ENCODE measurements at places on chromosomes 5 and 9.

DNA sequence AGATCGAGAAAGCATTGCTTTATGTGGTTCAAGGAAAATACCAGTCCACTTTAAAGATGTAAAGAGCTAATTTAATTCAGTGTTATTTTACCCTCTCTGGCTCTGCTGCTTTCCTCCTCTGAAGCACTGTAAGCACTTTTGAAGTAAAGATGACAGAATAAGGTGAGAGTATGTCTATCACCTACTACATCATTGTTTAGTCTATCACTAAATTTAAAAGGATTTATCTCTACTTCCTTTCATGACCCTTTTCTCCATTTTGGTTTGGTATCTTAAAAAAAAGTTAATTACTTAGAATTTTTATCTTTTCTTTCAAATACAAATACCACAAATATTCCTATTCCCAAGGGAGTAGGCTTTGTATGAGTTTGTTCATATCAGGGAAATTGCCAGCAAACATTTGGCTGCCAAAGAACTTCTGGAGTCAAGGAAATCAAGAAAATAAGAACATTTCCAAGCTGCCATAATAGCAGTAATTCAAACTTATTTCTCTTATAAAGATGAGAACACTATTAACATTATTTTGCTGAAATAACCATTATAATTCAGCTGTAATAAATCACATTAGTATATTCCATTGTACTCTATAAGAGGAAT, 77.8 kb downstream of the SLC38A9 start:
- DNase-seq, result no peak

DNA sequence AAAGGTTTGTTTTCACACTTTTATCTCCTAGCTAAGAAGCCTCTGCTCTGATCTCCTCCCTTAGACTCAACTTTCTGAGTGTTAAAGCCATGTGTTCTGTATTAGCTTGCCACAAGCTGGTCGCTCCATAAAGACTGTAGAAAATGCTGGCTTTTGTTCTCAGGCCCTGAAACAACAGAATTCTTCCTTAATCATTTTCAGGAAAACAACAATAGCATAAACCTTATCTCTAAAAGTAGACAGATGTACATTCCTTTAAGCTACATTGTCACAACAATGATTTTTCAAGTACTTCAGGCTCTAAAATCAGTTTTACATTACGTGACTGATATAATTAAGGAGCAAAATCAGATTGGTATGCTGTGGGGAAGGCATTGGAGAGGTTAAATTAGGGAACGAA, 41.9 kb downstream of the VCAN start:
- DNase-seq, result no peak

DNA sequence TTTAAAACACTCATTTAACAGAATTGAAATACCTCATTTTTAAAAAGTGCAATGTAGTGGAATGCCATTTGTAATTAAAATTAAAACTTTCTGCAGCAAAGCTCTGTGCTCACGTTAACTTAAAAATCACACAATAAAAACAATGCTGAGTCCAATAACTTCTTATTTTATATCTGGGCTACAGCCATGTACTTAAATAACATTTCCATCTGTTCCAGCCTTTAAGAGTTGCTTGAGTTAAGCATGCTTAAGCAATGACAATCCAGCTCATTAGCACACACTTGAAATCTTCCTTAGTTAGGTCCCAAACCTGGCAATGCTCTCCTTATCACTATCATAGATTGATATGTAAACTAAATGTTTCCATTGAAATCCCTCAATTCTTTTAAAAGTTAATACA, 132.3 kb upstream of the CDH12 start:
- no peak for DNase-seq

GRCh38 chr9:91221332-91221731, 140.4 kb downstream of the AUH start:
- no peak for DNase-seq

GRCh38 chr5:172533399-172534228, 79.3 kb upstream of the SH3PXD2B start:
- no peak for DNase-seq
